ENCODE measurements at places on chromosomes 2 and 18.

- no peak for DNase-seq
These were observed 272.5 kb downstream of the DYSF start for GRCh38 chr2:71725836-71726235.

GRCh38 chr2:68238955-68239822, 13.1 kb downstream of the PPP3R1 start:
- DNase-seq: no peak

- peak; percentile 21 for DNase-seq
These were observed 208.0 kb downstream of the TFCP2L1 start for GRCh38 chr2:121076885-121077549.

DNA sequence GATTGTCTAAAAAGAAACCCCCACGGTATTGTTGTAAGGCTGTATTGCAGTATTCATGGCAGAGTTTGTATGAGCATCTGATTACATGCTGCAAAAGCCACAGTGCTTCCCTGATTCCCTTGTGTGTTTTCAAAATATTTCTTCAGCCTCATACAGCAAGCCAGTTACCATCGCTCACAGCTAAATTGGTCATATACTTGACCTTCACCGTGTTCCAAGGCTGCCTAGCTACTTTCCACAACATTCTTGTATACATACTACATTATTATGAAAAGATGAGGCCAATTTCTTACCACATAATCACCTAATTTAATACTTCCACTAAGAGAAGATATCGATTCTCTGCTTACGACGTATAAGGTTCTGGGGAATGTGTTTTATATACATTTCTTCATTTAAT, 576.3 kb upstream of the CNTNAP5 start:
- DNase-seq: no peak

DNA sequence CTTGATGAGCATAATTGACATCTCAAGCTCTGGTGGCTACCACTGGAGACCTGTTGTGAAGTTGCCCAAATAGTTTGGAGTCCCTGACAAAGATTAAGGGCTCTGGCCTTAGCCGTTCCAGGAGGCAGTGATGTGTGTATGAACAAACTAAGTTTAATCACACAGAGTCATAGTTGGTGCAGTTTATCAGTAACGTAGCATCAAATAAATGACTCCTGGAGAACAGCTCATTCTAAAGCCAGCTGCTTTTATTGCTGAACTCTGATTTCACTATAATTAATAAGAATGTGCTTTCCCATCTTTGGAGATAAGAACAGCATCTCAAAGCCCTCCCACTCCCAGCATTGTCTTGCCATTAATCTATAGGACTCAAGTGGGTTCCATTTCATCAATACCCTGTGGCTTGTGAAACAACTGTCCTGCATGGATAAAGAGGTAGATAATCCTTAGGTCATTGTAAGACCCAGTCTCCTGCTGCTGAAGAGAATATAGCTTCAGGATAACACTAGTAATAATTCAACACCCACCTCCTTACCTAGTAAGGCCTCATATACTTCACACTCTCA, 211.4 kb upstream of the THUMPD2 start:
- DNase-seq: no peak

- no peak for DNase-seq
These were observed 275.7 kb downstream of the NEDD4L start for GRCh38 chr18:58319719-58320118.

DNA sequence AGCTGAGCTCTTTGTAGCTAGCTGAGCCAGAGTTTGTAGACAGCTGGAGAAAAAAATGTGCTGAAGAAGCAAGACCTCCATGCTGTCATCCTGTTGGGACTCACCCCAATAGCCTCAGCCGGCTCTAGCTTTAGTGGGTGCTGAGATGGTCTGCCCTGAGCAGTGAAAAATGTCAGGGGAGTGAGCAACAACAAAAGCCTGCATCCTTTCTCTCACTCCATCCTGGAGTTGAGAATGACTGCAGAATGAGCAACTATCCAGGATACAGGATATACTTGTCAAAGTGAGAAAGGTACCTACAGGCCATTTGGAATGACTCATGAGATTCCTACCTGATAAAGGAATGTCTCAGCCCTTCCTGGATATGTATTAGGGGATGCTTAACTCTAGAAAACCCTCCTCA, 146.1 kb upstream of the DLX2 start:
- DNase-seq: no peak

GRCh38 chr2:128250229-128251025, 68.2 kb downstream of the HS6ST1 start:
- DNase-seq: no peak

DNA sequence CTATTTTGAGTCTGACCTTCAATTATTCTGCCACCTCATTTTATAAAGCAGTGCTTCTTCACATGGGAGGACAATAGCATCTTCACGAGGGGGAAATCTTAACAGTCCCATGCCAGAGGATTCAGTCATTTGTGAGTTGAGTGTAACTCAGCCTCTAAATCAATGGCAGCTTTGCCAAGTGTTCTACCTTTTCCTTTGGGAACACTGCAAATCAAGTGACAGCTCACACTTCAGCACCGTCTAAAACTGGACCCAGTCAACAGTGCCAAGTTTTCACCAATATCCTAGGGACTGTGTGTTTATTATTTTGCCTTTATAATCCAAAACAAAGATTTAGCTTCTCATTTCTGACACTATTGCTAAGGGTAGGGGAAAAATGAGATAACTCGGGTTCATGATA, 133.6 kb downstream of the FIGN start:
- DNase-seq: no peak

DNA sequence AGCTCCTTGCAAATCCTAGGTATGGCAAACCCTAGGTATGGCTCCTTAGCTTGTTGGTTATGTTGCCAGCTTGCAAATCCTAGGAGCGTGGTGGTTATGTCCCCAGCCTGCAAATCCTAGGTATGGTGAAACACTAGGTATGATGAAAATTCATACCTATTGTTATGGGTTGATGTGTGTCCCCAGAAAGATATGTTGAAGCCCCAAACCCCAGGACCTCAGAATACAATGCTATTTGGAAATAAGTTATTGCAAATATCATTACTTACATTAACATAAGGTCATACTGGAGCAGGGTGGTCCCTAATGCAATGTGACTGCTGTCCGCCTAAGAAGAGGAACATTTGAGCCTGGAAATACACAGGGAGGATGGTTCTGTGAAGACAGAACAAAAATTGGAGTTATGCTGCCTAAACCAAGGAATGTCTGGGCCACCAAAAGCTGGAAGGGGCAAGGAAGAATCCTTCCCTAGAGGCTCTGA, 220.8 kb downstream of the MYCN start:
- no peak for DNase-seq

GRCh38 chr2:157489983-157490382, 46.1 kb upstream of the CYTIP start:
- no peak for DNase-seq

DNA sequence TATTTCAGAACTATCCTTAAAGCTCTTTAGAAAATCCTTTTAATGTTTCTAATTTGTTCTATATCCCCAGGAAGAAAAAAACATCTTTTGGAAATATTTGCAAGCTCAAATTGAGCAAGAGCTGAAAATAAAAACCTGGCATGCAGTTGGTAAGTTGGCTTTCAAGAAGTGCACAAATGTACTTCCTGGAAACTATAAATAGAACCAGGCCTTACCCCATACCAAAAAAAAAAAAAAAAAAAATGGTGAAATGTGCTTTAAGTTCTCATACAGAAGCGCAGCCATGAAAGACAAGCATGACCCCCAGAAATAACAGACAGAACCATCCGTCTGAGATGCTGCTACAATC, 178.5 kb downstream of the HDAC4 start:
- DNase-seq: no peak

DNA sequence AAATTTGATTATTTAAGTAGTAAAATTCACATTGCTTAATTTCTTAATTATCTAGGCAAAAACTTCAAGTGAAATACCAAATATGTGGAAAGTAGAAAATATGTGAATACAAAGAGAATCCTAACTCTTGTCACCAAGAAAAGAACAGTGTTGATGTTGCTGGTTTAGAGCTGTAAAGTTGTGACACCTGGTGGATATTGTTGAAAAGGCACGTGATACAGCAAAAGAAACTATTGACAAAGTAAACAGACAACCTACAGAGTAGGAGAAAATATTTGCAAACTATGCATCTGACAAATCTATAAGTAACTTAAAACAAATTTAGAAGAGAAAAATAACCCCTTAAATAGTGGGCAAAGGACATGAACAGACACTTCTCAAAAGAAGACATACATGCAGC, 25.6 kb upstream of the ZC3H15 start:
- DNase-seq: peak; percentile 23

- no peak for DNase-seq
These were observed 369.3 kb upstream of the KCNH7 start for GRCh38 chr2:163207693-163208370.

GRCh38 chr2:17522303-17522702, 4.1 kb upstream of the RAD51AP2 start:
- no peak for DNase-seq

DNA sequence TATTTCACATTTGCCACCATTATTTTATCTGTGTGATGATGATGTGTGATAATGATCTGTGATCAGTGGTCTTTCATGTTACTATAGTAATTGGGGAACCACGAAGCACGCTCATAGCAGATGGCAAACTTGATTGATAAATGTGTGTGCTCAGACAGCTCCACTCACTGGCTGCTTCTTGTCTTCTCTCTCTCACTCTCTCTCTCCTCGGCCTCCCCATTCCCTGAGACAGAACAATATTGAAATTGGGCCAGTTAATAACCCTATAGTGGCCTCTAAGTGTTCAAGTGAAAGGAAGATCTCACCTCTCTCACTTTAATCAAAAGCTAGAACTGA, 60.7 kb upstream of the RAPGEF4 start:
- no peak for DNase-seq

- no peak for DNase-seq
These were observed 111.4 kb downstream of the ZNF516 start for GRCh38 chr18:76383636-76384035.

DNA sequence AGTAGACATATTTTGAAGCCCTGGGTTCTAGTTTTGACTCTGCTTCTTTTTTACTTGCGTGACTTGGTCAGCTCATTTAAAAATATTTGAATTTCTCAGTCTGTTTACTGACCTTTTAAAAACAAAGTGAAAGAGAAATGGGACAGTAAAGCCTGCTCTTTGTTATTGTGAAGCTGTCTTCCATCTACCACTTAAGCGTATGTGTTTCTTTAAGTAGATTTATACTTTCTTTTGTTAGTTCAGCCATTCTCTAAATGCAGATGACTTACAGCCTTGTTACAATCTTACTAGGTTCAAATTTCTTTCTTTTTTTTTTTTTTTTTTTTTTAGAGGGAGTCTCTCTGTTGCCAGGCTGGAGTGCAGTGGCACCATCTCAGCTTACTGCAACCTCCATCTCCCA, 79.5 kb downstream of the UBR3 start:
- no peak for DNase-seq

- DNase-seq: no peak
These were observed 931.0 kb downstream of the EPHA4 start for GRCh38 chr2:220641137-220641536.

- DNase-seq: no peak
These were observed 406.8 kb downstream of the THSD7B start for GRCh38 chr2:137172162-137172561.

DNA sequence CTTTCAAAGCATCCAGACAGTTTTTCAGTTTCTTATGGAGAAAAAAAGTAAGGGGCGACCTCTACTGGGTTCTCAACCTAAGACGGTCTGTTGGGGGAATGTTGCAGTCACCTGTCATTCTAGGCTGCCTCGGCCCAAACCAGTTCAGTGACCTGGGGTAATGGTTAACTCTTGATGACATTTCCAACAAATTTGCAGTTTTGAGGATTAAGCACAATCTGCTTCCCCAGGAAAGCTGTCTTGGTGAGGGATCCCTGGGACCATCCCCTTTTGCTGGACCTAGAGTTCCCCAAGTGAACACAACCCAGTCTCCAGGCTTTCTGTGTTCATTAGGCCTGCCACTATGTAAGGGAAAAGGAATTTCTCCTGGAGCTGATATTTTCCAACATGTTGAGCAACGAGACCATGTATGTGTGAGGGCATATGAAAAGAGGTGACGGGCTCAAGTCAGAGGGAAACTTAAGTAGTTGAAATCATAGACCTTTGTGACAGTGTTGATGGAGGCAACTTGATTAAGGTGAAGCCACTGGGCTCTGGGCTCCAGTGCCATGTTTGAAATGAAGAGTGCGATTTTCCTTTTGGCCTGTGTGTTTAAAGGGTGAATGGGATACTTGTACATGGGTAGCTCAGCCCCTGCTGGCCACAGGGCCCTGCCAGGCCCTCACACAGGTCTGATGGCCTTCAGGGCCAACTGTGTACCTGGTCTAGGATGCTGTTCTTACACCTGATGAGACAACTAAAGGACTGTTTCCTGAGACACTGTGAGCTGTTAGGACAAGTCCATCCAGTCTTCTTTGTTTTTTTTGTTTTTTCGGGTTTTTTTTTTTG, 27.0 kb downstream of the FOSL2 start:
- DNase-seq: no peak

DNA sequence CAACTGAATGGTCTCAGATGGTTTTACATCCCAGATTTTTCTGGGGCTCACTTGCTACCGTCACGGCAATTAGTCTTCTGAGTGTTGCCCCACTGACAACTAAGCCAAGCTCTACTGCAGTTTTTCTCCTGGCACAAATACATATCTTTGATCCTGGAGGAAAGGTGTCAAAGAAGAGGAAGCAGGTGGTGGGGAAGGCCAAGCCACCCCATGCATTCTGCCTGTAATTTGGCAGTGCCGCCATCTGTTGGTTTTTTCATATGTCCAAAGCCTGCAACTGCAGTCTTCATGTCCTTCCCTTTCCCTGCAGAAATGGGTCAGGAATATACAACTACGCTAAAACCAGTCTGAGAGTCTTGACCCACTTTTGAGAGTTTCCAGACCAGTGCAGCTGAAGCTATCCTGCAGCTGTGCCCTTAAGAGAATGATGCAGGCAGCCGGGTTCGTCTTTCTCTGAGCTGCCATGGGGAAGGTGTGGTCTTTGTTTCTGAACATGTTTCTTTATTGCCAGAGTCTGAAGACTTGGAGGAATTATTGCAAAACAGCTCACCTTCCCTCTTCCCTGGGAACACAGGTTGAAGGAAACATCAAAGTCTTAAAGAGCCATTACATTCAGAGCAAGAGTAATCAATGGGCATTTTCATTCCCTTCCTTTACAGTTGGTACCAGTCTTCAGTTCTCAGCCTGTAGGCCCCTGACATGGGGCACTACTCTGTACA, 71.8 kb upstream of the ATL2 start:
- no peak for DNase-seq

GRCh38 chr2:216694082-216694825, 1.1 kb downstream of the IGFBP5 start:
- peak; percentile 77 for DNase-seq

DNA sequence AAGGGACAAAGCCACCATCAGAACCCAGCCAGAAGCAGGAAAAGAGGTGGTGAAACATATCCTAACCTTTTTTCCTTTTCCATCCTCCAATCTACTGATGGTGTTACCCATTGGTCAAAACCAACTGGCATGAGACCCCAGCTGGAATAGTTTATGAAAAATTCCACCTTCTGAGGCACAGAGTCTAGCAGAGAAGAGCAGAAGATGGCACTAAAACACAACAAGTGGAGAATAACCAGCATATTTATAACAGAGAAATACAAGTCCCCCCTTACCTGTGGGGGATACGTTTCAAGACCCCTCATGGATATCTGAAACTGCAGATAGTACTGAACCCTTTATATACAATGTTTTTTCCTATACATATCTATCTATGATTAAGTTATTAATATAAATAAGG, 4.9 kb upstream of the INPP1 start:
- no peak for DNase-seq

- no peak for DNase-seq
These were observed 5.4 kb downstream of the SS18 start for GRCh38 chr18:26085056-26085455.

- no peak for DNase-seq
These were observed 156.4 kb downstream of the SEPTIN10 start for GRCh38 chr2:109457366-109457765.
